ENCODE measurements at places on chromosomes 7 and 10. TPM values are rescaled to one million over a fixed set of nuclear protein-coding genes. Genes with fewer than 3 reads are reported as not detected.

DNA sequence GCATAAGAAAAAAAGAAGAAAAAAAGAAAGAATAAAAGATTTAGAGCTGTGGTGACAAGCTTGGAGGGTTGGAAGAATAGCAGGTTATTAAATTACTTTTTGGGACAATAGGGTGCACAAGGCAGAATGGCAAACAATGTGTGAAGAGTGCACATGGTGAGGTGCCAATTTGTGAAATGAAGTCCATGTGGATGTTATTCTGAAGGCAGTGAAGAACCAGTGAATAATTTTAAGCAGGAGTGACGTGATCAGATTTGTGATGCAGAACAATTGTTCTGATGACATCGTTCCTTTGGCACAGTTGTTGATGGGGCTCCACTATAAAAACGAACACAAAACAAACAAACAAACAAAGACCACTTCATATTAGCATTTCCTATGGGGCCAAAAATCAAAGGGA is 700.3 kb downstream of the NRG3 start:
- DNase-seq = no peak

Gene CFAP43
- total RNA-seq = 58.6 TPM

Gene TUBB8
- not detected for total RNA-seq

DNA sequence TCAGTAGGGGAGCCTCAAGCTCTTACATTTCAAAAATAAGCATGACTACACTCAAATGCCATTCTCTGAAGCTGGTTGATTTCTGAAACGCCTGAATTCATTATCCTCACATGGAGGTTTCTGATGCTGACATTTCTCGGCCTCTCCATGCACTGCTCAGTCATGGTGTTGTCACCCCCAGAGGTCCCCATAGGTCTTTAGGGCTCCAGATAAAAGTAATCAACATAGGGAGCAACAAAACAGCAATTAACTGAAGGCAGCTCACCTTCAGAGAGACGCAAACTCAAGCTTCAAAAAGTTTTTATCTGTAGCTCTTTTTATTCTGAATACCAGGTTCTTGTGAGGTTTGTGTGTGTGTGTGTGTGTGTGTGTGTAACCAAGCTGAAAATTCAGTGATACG is 223.2 kb upstream of the LRRN3 start:
- no peak for DNase-seq

DNA sequence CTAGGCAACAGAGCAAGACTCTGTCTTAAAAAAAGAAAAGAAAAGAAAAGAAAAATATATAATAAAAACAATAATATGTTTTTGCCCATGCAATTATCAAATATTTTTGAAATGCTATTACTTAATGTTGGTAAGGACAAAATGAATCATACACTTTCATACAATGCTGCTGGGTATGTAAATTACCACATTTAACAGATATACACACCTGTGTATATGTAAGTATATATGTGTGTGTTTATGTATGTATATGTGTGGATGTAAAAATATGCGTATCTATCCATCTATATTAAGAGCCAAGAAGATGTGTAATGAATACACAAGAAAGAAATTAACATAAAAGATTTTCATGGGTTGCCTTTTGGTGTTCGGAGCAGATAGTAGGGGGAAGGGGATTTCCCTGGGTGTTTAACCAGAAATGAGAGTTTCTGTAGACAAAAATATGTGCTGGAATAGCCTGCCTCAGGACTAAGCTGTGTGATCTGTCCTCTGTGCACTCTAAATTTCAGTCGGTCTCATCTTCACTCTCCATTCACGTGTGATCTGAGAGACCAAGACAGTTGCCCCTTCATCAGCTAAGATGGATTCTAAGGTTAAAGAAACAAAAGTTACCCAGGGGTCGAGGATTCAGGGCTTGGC is 61.2 kb downstream of the PRKCQ start:
- DNase-seq = no peak

Gene MMD2
- not detected for total RNA-seq

GRCh38 chr7:127582361-127582760 is 3.0 kb downstream of the GCC1 start:
- DNase-seq = peak; percentile 70

Gene PIP
- 4.9 TPM for total RNA-seq

GRCh38 chr7:50502001-50502684 is 52.0 kb upstream of the FIGNL1 start:
- peak; percentile 70 for DNase-seq

Gene PRR15
- 19.8 TPM for total RNA-seq

GRCh38 chr10:67665491-67665890 is 30.5 kb downstream of the CTNNA3 start:
- no peak for DNase-seq

DNA sequence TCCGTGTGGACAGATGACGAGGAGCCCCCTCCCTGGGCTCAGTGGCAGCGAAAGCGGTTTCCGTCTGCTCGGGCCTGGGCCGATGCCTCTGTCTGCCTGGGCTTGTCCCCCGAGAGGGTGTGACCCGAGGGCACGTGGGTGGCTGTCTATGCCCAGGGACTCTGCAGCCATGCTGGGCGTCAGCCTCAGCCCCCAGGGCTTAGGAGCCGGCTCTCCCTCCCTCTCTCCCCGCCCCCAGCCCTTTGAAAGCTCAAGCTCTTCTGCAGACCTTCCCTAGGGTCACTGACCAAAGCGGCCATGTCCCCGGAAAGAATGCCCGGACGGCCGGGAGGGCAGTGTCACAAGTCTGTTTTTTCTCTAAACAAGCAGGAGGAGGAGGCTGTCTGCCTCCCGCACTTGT is 7.1 kb downstream of the MICALL2 start:
- DNase-seq = no peak

GRCh38 chr7:38561166-38561565 is 70.0 kb downstream of the AMPH start:
- DNase-seq = no peak

Gene PSMA2
- 76.3 TPM for total RNA-seq

GRCh38 chr10:119469846-119470245 is 72.7 kb downstream of the RGS10 start:
- DNase-seq = no peak

Gene AKR1E2
- 4.5 TPM for total RNA-seq

DNA sequence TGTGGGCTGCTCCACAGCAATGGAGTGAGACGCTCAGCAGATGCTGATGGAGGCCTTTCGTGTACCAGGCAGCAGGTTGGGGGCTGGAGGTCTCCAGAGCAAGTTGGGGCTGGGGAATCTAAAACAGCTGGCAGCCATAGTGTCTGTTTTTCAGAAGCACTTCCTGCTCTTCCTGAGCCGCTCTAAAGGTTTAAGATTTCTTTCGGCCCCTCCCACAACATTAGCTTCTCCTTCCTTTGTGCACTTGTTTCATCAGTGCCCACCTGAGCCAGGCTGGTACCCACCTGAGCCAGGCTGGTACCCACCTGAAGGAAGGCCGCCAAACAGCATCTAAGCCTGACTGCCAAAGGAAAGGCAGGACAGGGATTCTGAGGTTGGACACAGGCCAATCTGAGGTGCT is 18.4 kb upstream of the WAPL start:
- no peak for DNase-seq

GRCh38 chr10:68424454-68425014 is 17.5 kb upstream of the RUFY2 start:
- DNase-seq = no peak

GRCh38 chr7:32761451-32762205 is 129.9 kb downstream of the KBTBD2 start:
- DNase-seq = no peak

Gene DCLRE1C
- total RNA-seq = 6.3 TPM

- no peak for DNase-seq
Measured at GRCh38 chr10:121880895-121881294, 46.9 kb downstream of the ATE1 start.

Gene ST8SIA6
- total RNA-seq = 0.77 TPM

DNA sequence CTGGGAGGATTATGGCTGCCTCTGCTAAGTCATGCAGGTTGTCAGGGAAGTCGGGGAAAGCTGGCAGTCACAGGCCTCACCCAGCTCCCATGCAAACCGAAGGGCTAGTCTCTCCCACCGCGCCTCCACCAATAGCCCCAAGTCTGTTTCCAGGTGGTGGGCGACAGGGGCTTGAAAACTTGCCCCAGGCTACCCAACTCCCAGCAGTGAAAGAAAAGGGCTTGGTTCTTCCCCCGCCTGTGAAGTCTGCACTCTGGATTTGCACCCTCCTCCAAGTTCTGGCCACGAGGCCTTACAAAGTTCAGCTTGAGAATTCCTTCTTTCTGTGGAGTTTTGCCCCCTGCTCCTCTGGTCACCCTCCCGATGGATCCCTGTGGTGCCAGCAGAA is 99.9 kb upstream of the CHST15 start:
- DNase-seq = no peak

Gene OR2A5
- not detected for total RNA-seq

- no peak for DNase-seq
Measured at GRCh38 chr7:74143383-74143782, 30.8 kb upstream of the EIF4H start.

DNA sequence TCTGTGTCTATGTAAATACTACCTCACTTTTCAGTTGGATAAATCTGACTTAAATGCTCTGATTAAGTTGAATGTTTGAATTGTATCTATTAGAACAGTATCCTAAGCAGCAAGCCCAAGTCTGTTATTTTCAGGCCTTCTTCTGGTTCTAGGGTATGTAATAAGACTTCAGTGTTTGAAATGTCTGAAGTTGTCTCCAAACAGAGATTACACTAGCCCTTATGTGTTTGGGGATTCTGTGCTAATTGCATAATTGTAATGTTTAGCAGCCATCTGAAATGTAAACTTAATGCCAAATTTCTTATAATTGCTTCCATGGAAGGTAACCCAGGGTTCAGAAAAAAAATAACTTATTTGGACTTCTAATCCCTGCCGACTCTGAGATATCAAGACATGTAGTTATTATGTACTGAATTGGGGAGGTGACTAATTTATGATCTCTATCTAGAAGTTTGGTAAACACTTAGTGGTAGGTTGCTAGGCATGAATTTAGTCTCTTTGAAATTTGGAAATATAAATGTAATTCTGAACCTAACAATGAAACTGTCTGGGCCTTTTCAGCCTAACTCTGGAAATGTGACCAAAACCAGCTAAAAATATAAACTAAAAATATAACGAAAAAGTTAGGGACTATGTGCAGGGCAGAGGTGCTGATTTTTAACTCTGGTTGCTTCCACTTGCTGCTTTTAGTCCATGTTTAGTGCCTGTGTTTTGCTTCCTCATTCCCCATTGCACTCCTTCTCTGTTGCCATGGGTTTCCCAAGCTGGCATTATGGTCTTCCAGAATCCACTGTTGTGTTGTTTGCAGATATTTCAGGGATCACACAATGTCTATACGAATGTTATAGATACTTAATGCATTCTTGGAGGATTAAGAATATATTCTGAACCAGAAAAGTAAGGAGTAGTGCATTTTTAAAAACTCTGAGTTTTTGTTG is 54.8 kb downstream of the MCU start:
- no peak for DNase-seq

DNA sequence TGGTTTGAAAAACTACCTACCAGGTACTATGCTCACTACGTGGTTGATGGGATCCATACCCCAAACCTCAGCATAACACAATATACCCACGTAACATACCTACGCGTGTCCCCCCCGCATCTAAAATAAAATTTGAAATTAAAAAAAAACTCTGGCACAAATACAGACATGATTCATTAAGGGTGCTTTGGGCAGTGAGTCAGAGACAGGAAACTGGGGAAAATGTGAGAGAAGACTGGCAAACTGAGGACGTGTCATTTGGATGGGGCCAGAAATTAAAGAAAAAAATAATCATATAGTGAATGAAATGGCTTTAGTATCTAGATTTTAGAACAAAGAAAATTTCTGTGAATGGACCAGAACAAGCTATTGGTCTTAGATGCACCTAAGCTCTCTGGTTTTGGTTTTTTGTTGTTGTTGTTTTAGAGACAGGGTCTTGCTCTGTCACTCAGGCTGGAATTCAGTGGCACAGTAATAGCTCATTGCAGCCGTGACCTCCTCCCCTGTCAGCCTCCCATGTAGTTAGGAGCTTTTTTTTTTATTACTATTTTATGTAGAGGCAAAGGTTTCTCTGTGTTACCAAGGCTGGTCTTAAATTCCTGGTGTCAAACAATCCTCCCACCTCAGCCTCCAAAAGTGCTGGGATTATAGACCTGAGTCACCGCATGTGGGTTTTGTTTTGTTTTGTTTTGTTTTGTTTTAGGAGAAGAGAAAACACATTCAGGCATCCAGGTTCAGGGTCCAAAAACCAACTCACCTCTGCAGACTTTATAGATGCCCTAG is 5.9 kb upstream of the PRSS58 start:
- no peak for DNase-seq

- DNase-seq = no peak
Measured at GRCh38 chr7:299169-299568, 9.2 kb downstream of the FOXL3 start.

Gene SPDYE1
- total RNA-seq = 0.13 TPM

Gene MTERF1
- 17.8 TPM for total RNA-seq

Gene GNGT1
- total RNA-seq = 0.92 TPM

GRCh38 chr7:20557116-20557515 is 58.4 kb upstream of the ABCB5 start:
- DNase-seq = no peak

GRCh38 chr7:66326501-66327215 is 121.5 kb downstream of the TPST1 start:
- DNase-seq = no peak

Gene HABP2
- 2.3 TPM for total RNA-seq

Gene ACBD7
- not detected for total RNA-seq

GRCh38 chr7:124323597-124323996 is 290.7 kb upstream of the TMEM229A start:
- no peak for DNase-seq

DNA sequence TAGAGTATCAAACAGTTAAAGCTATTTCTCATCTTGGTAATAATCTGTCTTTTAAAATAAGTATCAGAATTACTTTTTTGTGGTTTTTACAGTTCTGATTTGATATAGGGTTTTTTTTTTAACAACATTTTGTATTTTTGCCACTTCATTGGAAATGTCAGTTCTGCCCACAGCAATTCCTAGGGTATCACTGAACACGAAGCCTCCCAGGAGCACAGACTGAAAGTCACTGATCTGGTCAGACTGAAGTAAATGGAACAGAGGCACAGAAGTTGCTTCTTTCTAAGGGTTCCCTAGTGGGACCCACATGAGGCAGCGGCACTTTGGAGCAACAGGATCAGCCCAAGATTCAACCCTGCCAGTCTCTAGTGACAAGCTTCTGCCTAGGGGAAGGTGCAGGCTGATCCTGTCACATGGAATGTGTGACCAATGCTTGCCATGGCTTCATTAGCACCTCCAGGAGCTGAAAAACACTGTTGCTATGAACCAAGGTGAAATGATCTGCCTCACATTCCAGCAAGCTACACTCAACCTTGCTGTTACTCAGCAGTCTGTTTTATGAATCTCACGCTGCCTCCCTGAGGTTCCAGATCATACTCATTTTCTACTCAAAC is 273.4 kb upstream of the CSTF2T start:
- DNase-seq = no peak

DNA sequence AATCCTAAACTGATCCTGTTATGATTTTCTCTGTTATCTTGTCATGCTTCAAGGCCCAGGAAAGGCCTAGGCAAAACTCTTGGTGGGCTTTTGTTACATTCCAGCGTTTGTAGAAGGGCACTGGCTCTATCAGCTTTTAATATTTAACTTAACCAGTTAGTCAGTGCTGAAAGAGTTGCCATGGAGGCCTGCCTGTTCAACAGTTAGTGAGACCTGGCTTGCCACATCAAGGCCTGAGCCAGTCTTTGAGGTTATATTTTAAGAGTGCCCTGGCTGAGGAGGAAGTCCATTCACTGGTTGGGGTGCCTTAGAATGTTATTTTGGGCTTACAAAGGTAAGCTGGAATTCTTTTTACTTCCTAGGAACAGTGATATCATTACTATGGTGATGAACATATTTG is 144.1 kb upstream of the NRG3 start:
- no peak for DNase-seq

All from ovary (tissue), 10 donors.